Suprapubic skin (tissue), 4 donors: ENCODE measurements at places on chromosomes 3 and 15.

DNA sequence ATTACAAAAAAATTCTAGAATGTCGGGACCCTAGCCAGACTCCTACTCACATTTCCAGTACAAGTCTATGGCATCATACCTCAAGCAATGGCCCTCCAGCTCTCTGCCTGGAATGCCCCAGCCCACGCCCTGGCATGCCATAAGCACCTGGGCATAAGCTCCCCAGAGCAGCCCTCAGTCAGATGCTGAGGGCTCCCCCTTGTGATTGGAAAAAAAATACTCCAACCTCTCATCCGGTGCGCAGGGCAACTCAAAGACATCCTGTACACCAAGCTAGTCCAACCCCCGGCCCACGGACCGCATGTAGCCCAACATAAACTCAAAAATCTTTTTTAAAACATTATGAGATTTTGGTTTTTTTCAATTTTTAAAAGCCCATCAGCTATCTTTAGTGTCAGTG is 115.4 kb downstream of the NEK10 start:
- DNase-seq: no peak

DNA sequence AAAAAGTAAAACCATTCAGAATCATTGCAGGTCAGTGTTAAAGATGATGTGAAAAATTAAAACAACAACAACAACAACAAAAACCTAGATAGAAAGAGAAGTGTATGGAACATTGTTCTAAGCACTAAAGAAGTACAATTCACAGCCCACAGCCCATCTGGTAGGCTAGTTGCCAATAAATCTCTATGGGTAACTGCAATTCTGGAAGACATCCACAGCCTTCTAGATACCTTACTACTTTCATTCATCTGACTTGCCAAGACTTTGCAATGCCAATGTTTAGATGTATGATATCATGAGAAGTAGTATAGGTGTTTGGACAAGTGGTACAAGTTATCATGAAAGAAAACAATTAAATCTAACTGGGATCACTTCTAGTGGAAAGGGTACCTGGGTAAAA is 198.6 kb downstream of the VGLL3 start:
- DNase-seq: no peak

DNA sequence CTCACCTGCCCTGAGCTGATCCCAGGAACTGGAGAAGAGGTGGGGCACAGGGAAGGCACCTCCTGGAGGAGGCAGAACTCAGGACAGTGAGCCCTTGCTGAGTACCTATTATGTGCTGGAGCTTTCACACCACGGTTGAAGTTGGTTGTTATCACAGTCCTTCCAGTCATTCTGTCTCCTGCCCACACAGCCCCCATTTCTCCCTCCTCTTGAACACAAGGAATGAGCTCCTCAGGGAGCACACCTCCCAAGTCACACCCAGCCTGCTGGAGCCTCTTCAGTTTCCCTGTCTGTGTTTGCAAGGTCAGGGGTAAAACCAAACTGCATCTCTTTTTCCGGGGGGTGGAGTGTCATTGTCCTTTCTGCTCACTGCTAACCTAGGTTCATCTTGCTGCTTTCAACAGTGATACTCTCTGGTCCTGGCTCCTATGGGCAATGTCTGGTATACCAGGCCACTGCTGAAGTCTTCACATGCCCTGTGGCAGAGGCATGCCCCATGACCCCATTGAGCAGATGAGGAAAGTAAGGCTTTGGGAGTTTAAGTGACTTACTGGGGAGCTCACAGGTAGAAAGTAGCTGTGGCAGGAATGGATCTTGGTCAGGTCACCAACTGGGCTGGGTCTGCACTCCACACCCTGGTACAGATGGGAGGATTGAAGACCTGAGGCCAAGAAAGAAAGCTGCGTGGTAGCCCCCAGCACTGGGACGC is 30.0 kb downstream of the C3orf18 start:
- no peak for DNase-seq

GRCh38 chr3:118963711-118964110 is 70.9 kb downstream of the IGSF11 start:
- DNase-seq: no peak

DNA sequence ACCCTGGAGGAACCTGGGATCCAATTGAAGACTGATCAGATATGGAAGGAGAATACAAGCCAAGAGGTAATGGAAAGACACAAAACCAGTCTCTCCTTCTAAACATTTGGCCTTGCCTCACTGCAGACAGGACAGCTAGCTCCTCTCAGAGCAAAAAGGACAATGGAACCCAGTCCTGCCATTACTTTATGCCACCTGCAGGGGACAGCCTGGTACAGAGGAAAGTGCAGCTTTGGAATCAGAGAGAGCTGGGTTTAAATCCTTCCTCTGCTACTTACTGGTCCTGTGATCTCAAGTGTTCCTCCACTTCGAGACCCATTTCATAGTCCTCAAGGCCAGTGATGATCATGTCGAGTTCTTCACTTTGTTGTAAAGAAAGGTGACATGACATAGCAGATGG is 159.4 kb upstream of the SMAD3 start:
- DNase-seq: no peak
